Astrocyte (in vitro differentiated cells and primary cell): ENCODE measurements at places on chromosomes 1 and 21. TPM values are rescaled to one million over a fixed set of nuclear protein-coding genes. Genes with fewer than 3 reads are reported as not detected.

DNA sequence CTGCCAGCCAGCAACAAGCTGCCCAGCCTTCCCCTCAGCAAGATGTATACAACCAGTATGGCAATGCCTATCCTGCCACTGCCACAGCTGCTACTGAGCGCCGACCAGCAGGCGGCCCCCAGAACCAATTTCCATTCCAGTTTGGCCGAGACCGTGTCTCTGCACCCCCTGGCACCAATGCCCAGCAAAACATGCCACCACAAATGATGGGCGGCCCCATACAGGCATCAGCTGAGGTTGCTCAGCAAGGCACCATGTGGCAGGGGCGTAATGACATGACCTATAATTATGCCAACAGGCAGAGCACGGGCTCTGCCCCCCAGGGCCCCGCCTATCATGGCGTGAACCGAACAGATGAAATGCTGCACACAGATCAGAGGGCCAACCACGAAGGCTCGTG lies 13.3 kb upstream of the PIGV start:
- no peak for DNase-seq

DNA sequence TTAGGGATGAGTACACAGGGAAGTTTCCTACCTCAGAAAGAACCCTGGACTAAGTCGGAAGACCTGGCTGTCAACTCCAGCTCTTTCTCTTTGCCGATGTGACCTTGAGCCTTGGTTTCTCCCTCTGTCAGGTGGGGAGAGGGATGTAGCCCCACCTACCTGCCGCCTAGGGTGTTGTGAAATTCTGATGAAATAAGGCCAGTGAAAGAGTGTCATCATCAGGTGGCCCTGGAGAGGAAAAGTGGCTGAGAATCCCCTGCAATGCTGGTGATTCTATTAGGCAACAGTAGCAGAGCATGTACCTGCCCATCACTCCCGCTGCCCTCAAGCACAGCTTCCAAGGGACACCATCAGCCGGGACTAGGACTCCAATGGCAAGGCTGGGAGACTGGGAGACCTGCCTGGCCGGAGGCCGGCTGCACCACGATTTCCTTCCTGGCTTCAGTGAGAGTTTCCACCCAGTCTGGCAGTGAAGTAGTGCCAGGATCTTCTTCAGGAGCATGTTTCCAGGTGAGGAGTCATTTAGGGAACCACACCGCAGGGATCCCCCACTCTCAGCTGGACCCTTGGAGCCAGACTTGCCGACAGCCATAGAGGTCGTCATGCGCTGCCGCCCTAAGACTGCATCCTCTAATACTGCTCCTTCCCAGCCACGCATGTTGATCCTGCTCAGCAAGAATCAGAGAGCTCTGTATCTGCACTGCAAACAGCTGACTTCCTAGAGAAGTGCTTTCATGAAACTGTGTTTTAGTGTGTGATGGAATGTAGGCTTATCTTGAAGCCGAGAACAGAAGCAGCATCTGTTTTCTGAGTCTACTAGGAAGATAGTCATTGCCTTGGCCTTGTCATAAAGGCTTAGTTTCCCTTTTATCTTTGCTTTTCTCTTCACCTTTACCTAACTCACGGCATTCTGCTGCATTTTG lies 88.0 kb upstream of the F3 start:
- no peak for DNase-seq

Gene S1PR1
- total RNA-seq: 10.6 and 14.4 TPM in 2 replicates

Gene CELA2A
- total RNA-seq: not detected in 2 replicates

Gene TMEM53
- total RNA-seq: 5.8 and 7.3 TPM in 2 replicates
